ENCODE measurements at places on chromosomes 1 and 21.

DNA sequence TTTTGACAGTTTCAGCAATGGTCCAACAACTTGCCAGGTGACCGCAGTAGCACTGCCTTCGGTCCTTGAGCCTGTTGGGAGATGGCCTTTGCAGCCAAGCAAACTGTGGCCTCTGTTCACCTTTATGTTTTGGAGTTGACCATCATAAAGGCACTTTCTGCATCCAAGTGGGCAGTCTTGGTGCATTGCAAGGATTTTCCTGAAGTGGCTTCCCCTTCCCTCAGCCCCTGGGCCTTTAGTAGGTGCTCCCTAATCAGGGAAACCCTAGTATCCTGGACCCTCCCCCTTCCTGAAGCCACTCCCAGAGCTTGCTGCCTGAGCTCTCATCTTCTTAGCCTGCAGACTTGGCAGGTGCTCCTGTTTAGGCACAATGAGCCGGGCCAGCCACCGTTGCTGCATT lies 140.2 kb downstream of the TRABD2B start:
- DNase-seq: no peak

- DNase-seq: no peak
Measured at GRCh38 chr1:101161619-101162018, 75.2 kb upstream of the S1PR1 start.

GRCh38 chr1:11364170-11364569 lies 91.2 kb downstream of the UBIAD1 start:
- no peak for DNase-seq

DNA sequence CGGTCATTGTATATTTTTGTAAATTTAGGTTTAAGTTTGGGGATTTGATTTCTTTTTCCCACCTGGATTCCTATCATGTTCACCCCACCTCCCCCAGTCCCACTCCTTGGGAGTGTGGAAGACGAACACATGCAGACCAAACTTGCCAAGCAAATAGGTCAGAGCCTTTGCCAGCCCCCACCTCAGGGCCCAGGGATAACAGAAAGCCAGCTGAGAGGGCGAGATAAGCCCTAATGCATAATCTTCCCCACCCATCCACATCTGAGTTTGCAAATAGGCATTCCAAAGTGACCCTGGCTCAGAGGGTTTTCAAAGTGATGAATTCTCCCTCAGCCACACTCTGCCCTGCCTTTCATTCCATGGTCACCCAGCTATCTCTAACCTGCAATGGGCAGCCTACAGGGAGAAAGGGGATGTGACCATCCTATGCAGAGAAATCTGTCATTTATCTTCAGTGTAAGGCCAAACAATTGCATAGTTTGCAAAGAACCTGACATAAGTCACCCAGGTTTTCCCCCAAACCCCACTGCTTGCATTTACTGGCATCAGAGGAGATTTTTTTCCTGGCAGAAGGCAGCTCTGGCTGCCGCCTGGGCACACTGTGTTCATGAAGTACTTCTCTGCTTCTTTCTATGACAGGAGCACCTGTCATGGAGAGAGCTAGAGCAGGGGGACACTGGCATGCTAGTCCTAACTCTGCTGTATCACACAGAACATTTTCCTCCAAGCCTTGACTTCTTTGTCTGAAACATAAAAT lies 69.0 kb upstream of the NFIA start:
- DNase-seq: no peak

- no peak for DNase-seq
Measured at GRCh38 chr21:31397939-31398338, 53.9 kb upstream of the TIAM1 start.

DNA sequence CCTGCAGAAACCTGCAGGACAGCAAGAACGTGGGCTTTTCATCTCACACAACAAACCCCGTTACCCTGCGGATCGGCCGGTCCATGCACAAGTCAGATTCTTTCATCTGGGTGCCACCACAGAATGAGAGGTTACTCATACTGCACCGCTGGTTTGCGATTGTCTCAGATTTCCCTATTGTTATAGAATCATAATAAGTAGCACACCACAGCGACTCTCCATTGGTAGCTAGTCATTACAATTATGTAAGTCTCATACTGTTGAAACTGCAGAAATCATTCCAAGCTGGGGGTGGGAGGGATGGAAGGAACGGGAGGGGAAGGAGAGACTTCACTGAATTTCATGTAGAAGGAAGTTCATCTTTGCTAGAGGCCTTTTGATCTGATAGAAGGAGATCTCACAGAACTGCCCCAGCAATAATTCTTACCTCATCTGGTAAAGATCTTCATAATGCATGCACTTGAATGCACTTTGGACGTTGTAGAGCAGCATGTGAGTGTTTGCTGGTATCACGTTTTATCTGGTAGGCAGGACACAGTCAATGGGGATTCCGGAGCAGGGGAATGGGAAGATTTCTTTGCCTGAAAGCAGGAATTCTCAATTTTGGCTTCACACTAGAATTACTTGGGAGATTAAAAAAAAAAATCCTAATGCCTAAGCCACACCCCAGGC lies 221.1 kb downstream of the KIF26B start:
- DNase-seq: no peak

DNA sequence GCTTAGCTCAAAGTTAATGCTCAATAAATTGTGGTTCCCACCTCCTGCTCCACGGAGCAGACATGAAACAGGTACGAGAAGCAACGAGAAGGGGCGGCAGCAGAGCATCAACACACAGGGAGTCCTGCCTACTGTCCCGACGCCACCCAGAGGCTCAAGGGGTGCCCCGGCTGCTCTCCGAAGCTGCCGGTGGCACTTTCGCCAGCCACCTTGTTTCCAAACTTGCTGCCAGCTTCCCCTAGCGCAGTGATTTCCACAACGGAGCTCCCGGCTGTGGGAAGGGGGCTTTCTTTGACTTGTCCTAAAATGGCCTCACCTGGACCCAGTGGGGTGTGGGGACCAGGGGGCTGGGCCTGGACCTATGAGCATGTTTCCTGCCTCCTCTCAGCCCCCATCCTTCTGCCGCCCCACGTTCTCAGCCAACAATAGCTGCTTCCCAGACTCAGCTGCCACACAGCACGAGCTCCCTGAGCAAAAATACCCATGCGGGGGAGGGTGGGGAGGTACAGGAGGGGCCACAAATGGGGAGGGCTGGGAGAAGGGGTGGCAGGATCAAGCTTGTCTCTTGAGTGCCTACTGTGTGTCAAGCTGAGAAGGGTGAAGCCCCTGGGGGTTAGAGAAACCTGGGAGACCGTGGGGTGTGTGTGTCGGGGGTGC lies 35.6 kb upstream of the ECE1 start:
- no peak for DNase-seq

DNA sequence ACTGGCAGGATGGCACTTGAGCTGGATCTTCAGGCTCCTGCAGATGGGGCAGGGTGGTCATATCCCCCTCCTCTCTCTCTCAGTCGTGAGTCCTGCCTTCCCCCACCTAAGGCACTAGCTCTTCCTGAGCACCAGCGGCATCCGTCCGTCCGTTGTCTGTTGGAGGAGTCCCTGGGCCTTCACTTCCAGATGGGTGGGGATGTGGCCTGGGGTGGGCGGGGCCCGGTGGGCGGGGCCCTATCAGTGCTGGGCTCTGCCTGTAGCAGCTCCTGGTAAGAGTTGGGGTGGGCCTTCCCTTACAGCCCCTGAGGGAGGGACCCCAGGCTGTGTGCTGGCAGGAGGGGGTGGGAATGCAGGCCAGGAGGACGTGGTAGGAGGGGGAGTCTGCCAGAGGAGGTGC lies 10.3 kb downstream of the LDLRAD2 start:
- no peak for DNase-seq

GRCh38 chr1:212754193-212754592 lies 37.4 kb downstream of the NSL1 start:
- DNase-seq: no peak

- DNase-seq: no peak
Measured at GRCh38 chr1:98172578-98172977, 251.7 kb upstream of the DPYD start.

GRCh38 chr1:119808972-119809550 lies 2.2 kb downstream of the REG4 start:
- peak; percentile 57 for DNase-seq

DNA sequence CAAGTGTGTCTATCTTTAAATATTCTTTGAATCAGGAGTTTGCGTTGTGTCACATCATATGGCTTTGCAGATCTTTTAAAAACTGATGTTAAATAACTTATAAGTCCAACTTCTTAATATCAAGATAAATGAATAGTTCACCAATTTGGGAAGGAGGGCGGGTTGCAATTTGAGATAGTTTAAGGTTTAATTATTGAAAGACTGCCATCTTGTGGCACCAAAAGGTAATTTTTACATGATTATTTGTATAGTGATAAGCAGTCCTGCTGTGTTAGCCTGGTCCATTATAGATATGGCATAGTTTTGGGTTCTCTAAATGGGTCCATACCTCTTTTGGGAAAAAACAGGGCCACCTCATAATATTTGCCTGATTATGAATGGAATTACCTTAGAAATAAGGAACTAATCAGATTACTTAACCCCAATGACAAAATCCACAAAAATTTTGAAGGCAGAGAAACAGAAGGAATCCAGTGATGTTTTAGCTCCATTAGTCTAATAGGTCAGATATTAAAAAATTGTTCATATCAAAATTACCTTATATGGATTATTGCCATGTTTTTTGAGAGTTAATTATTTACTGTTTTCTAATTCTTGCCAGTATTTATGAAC lies 64.3 kb downstream of the PRKAA2 start:
- DNase-seq: peak; percentile 50

DNA sequence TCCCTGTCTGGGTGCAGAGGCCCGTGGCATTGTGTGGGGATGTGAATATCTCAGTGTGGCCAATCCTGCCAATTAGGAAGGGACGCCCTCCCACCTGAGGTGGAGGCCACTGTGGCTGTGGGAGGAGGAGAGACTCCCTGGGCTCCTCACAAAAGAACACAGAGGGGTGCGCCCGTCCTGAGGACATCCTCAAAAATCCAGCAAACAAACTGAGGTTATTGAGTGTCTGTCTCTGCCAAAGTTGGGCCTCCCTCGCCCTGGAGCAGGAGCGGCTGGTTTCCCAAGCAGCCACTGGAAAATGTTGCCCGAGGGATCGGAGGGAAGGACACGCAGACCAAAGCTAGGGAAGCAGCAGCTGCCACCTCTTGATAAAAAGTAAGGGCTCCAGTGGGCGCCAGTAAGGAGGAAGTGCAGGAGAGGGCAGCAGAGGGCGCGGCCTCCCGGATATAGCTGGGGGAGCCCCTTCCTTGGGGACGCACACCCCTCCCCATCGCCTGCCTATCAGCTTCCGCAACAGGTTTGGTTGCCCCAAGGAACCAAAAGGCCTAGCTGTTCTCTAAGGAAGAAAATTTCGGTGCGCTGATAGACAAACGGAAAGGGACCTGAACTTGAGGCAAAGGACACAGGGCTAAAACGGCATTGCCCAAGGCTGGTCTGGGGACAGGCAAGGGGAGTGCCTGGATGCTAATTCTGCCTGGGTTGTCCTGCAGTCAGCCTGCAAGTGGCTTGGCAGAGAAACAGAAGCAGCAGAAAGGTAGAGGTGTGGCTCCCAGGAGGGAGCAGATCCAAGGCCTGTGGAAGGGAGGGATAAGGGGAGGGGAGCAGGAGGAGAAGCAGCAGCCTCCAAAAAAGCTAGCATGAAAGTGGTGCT lies 1.7 kb upstream of the GRIK3 start:
- DNase-seq: no peak

DNA sequence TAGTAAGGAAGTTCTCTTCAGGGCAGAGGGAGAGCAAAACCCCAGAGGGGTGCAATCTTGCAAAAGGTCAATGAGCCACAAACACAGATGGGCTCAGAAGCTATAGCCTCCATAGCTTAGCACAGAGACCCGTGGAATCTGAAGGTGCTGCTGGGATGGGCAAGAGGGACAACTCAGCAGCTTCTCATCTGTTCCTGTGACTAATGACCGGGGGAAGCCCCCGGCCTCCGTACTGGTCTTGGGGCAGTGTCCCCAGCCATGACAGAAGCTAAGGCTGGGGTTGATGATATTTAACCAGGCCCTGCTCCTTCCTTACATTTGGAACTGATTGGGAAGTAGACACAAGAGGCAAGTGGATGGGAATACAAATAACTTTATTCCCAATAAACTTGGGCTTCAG lies 19.1 kb downstream of the EXOC8 start:
- DNase-seq: no peak

DNA sequence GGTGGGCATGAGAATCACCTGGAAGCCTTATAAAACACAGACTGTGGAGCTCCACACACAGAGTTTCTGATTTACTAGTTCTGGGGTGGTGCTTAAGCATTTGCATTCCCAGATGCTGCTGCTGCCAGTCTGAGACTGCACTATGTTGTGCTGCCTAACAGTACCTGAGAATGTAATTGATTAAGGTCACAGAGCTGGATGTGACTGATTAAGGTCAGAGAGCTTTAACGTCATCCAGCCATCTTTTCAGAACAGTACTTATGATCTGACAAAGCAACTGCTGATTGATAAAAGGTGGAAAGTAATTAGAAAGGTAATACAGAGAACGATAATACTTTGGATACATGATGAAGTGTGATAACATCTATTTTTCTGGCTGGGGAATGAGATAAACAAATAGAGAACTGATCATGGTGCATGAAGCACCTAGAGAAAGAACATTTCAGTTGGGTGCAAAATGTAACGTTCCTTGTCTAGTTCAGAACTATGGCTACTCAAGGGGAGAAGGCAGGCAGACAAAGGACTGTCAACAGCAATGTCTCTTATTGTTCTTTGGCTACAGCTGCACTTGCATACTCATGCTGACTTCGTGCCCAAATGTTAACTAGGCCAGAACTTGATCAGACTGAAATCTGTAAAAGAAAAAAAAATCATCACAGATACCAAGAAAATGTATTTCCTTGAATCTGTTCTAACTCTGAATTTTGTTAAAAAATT lies 3.7 kb upstream of the UCK2 start:
- DNase-seq: no peak

DNA sequence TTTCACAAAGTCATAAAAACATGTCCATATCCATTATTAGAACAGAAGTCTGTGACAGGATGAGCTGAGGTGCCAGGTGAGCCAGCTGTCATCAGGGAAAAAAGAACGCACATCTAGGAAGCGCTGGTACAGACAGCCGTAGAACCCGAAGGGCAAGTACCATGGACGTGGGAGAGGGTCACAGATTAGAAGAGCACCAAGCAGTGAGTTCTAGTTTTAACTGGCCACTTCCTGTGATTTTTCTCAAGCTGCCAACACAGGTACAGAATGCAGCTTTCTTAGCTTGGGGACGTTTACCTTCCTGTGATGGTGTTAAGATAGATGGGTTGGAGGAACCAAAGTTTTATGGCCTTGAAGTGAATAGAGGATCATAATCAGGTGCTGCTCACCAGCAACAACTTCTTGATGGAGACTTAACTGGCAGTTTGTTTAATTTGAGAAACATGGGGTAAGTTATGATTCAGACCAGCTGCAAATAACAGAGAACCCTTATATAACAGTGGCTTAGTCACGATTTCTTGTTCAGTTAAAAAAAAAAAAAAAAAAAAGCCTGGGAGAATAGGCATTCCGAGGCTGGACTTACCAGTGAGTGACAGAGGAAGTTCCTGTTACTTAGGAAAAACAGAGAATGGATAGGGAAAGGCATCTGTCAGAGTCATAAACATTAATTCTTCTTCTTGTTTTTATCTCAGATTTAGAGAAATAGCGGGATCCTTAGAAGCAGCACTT lies 30.9 kb downstream of the AGT start:
- peak; percentile 40 for DNase-seq

- DNase-seq: no peak
Measured at GRCh38 chr1:1613509-1614082, 1.7 kb upstream of the MIB2 start.

- no peak for DNase-seq
Measured at GRCh38 chr1:206570529-206570928, 41.7 kb downstream of the EIF2D start.

GRCh38 chr1:170518965-170519364 lies 13.0 kb upstream of the GORAB start:
- DNase-seq: no peak

Data from fibroblast of gingiva (primary cell).